ENCODE measurements at places on chromosomes 4 and X.

DNA sequence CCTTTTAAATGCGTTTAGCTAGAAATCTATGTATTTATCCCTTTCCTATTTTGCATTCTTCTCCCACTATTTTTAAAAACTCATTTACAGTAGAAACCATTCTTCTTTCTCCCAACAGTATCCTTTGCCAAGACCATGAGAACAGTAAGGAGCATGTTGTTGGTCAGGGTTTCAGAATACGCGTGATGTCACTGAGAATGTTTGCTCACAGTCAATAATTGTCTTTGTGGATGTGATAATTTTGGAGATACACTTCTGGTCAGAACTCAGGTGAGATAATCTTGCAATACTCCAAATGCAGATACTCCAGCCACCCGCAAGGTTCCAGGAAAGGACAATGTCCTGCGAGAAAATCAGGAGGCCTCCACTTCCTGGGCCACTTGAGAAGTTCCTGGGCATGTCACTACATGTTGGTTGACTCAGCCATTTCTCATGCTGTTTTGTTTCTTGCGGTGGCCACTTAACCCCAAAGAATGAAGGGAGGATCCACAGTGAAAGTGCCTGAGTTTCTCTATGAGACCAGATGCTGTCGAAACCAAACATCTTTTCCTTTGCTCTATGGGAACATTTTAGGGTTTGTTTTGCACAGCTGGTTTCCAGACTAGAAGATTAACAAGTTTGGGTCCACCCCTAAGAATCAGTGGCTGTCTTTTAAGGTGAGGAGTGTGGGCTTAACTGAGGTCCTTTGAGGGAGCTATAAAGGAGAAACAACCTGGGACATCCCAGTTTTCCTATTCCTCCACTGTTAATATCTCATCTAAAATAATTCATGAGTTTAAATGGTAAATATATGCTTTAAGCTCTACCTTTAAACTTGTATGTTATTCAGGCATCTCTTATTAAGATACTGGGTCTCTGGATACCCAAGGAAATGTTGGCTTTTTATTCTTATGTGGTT, 116.0 kb downstream of the SOWAHB start:
- DNase-seq = peak; percentile 45

- no peak for DNase-seq
Observed at GRCh38 chr4:53695540-53696463, 104.5 kb upstream of the LNX1 start.

DNA sequence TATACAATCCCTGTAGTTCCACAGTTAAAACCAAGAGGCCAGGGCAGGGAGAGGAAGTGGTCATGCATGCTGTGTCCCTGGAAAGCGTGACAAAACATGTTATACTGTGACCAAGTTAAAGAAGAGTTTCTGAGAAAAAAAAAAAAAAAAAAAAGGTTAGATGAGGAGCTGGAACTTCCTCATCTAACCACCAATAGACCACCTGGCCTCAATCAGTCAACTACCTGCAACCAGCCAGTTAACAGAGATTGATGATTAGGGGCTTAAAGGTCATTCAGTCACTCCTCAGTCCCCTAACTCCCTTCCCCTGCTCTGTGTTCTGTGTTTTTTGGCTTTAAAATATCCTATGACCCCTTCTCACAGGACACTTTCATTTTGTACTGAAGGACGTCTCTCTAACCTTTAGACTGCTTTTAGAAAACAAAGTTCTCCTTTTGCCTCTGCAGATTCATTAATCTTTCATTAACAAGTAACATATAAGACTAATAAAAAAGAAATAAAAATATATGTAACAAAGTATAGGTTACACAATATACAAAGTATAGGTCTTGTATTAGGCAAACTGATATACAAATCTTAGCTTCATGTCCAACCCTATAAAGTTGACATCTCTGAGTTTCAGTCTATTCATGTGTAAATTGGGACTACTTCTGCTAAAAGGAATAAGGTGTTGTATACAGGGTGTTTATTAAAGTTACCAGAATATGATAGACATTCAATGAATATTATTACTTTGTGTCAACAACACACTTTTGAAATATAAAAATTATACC, 179.1 kb upstream of the NDST4 start:
- no peak for DNase-seq

DNA sequence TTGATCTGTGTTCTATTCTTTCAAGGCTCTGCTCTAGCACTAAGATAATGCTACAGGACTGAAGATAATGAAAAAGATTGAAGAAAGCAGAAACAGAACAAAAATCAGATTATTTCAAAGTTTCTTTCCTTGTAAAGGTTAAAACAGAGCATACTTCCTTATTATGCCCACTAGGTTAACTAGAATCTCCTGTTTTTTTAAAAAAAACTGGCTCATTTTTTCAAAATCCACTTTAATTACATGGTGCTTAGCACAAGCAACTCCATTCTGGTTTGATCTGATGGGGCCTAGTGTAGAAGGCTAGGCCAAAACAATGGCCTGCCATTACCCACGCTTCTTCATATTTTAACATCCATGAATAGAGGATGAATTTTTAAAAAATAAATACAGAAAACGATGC, 1.2 kb upstream of the UBA6 start:
- DNase-seq = no peak

GRCh38 chr4:157291071-157291470, 70.5 kb downstream of the GRIA2 start:
- DNase-seq = no peak

DNA sequence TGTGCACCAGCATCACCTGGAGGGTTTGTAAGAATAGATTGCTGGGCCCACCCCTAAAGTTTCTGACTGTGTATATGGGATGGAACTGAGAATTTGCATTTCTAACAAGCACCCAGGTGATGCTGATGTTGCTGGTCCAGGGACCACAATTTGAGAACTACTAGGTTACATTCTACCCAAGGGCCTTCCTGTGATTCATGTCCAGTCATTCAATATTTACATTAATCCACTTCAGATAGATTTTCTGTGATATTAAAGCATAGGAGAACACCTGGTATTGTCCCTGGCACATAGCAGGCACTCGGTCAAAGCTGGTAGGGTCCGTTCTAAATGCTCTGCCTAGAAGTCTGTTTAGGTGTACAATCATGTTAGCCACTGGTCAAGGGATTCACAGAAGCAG, 19.5 kb upstream of the XPNPEP2 start:
- DNase-seq = no peak

- DNase-seq = no peak
Observed at GRCh38 chrX:135324463-135324862, 15.2 kb downstream of the ETDC start.

DNA sequence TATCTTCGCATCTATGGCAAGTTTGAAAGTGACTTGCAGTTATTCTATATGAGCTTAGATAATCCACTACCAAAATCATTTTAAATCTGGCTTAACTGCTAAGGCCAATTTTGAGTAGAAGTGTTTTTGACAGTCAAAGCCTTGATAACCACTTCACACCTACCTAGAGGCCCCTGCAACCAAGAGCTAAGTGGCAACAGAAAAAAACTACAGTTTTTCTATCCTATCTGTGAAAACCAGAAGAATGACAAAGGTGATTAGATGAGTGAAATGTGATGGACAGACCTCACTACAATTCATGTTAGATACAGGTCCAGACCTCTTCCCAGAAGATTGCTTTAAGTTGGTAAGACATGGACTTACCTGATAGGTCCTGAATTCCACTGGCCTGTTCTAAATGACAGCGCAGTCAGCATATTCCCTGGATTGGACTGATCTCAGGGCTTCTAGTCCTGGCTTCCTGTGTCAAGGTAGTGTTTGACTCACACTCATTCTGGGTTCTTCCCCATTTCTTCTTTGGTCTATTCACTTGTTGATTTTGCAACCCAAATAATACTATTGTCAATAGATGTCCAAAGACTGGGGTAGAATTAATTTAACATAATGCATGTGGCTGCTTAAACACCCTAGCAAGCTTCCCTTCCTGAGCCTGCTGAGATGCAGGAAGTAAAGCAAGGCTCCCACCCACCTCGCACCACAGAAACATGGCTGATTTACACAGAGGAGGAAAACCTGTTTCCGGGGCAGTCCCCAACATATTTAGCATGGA, 65.1 kb downstream of the PPP3CA start:
- no peak for DNase-seq

DNA sequence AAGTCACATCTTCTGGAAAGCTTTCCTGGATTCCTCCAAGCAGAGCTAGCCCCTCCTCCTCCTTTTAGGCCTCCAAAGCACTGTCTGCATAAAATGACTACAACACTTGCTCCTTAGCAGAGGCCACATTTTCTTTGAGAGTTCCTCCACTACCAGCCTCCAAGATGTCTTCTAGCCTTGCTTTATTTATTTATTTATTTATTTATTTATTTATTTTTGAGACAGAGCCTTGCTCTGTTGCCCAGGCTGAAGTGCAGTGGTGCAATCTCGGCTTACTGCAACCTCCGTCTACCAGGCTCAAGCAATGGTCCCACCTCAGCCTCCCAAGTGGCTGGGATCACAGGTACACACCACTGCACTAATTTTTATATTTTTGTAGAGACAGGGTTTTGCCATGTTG, 4.6 kb upstream of the GPC4 start:
- DNase-seq = no peak

DNA sequence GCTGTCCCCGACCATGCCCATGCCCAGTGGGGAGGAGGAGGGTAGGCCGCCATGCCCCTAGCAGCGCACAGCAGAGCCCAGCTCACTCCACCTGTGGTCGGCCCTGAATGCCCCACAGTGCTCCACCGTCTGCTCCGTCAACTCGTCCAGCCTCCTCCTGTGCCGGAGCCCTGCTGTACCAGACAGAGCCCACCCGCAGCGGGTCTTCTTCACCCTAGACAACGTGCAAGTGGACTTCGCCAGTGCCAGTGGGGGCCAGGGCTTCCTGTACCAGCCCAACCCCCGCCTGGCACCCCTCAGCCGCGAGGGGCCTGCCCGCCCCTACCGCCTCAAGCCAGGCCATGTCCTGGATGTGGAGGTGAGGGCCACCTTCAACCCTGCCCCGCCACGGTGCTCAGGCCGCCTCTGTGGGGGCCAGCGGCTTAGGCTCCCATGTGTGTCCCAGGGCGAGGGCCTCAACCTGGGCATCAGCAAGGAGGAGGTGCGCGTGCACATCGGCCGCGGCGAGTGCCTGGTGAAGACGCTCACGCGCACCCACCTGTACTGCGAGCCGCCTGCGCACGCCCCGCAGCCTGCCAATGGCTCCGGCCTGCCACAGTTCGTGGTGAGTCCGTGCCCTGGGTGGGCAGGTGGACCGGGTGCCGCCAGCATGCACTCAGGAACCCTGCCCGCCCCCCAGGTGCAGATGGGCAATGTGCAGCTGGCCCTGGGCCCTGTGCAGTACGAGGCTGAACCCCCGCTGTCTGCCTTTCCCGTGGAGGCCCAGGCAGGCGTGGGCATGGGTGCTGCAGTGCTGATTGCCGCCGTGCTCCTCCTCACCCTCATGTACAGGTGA, 6.9 kb upstream of the SRPK3 start:
- DNase-seq = no peak

GRCh38 chr4:102551958-102552565, 50.9 kb downstream of the NFKB1 start:
- DNase-seq = no peak

DNA sequence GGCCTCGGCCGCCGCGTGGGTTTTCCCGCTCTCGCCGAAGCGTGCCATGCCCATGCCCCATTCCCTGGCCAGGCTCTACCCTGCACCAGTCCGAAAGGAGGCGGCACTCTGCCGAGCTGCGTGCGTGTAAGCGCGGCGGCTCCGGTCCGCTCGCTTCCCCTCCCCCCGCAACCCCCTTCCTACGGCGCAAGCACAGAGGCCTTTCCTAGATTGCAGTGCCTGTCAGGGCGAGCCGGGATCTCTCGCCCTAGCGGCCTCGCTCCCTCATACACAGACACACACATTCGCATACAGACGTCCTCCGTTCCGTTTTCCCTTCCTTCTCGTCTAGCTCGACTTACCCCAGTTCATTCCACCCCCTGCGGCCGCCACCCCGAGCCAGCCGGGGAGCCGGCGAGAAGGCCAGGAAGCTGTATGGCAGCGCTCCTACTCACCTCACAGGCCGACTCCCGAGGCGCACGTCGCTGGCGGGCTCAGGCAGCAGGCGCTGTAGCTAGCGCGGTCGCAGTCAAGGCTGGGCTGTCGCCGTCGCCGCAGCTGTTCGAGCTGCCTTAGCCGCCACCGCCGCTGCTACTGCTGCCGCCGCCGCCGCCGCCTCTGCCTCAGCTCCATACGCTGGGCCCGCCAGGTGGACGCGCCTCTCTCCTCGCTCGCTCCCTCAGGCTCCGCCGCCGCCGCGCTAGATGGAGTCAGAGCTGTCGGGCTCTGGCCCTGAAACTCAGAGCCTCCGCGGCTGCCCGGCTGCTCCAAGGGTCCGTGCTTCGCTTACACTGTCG, 615 bp downstream of the NEXMIF start:
- peak; percentile 58 for DNase-seq

DNA sequence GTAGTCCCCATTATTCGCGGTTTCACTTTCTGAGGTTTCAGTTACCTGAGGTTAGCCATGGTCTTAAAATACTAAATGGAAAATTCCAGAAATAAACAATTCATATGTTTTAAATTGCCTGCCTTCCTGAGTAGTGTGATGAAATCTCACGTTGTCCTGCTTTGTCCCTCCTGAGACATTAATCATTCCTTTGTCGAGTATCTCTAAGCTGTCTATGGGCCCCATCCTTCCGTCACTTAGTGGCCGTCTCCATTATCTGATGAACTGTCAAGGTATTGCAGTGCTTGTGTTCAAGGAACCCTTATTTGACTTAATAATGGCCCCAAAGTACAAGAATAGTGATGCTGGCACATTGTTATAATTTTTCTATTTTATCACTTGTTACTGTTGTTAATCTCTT, 94.8 kb downstream of the ADGRL3 start:
- DNase-seq = no peak

DNA sequence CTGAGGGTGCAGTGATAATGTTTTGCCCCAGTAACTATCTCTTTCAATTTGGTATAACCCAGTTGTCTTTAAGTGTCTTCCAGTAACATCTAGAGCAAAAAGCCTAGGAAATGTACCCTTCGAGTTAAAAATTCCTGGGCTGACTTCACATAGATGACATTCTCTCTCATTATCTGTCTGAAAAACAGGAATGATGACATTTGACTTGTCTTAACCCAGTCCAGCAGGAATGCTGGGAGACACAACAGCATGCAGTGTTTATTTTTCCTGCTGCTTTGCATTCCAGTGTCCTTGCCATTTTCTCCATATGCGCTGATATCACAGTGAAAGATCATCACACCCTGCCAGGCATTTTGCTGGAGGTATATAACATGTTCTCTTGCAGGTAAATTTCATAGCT, 130.0 kb downstream of the SOWAHB start:
- DNase-seq = no peak

GRCh38 chr4:94588896-94589693, 137.4 kb downstream of the PDLIM5 start:
- no peak for DNase-seq

DNA sequence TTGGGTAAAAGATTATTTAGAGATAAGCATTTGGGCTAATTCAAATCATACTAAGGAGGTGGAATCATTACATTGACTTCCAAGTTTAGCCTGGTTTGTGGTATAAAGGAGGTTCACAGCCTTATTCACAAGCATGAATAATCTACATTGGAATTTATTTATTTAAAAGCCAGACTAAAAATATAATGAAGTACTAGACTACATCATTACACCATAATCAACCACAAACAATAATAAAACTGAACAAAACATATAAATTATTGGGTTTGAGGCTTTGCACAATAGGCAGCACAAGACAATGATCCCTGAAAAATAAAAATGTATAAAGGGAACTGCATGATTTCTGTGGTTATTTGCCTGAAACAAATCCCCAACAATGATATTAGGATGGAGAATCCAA, 314.0 kb downstream of the GBA3 start:
- DNase-seq = no peak
